ENCODE measurements at places on chromosomes 1 and 21.

GRCh38 chr1:228090613-228091081 is 8.1 kb downstream of the ARF1 start:
- DNase-seq: no peak

DNA sequence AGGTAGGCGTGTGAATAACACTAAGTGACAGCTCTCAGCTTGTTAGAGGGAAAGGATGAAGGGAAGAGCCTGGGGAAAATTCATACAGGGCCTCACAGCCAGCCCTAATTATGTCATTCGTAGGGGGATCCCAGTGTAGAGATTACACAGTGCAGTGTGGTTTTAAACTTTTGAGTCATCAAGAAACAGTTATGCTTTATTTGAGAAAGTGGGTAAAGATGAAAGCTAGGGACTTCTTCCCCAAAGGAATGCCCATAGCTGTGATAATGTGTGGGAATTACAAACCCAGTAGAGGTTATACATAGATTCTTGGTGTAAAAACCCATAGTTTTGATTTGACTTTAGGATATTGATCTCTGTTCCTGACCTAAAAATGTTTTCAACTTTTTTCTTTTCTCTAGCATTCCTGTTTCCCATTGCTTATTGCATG is 1.9 kb downstream of the TTF2 start:
- no peak for DNase-seq

DNA sequence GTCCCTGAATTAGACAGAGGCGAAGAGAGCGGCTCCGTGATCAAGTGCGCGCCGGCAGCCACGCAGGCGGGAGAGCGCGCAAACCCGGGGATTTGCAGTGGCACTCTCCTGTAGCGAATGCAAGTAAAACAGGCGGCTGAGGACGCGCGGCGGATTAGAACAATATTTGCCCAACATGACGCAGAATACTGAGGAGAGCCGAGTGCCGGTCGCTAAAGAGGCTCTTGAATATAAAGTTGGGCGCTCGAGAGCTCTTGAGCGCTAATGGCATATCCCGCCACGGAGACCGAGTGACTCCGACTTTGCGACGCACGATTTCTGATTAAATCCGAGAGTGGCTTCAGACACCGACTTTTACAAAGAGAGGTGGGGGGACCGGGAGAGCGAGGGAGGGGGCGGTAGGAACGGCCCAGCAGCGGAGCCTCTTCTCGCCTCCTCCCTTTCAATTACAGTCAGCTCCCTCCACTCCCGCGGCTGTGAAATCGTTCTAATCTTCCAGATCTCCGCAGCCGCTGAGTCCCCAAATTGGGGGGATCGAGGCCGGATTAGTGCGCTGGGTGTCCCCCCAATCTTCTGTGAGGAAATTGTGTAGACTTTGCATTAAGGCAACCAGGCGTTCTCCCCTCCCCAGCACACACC is 2.3 kb downstream of the PAX7 start:
- DNase-seq: no peak

- DNase-seq: no peak
These were observed 45.8 kb downstream of the STX6 start for GRCh38 chr1:180976732-180977357.

DNA sequence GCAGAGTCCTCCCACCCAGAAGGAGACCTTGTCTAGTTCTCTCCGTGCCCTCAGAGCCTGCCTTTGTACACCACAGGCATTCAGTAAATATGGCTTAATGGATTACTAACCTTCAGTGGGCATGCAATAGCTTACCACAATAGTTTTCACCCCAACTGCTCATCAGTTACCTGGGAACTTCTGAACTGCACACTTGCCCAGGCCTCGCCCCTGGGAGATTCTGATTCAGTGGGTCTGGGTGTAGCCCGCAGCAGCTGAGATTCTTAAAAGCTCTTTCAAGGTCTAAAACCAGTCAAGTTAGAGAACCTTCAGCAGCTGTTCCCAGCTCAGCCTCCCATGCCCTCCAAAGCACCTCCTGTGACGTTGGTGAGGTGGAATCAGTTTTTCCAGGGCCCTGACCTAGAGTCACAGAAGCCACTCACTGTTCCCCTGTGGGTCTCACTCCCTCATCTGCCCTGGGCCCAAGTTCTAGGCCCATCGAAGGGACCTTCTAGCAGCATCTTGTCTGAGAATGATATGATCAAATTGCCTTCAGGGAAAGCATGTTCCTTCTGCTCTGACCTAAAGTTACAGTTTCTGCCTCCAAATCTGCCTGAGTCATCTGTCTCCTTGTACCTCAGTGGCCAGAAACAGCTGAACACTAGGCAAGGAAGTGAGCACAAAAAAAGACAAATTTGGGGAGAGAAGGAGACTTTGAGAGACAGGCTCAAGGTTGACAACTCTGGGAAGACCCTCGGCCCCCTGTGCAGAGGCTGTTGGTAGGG is 10.8 kb downstream of the ASAP3 start:
- DNase-seq: no peak

GRCh38 chr1:63906047-63906704 is 132.4 kb downstream of the ROR1 start:
- DNase-seq: peak; percentile 41

- no peak for DNase-seq
These were observed 39.2 kb upstream of the SERBP1 start for GRCh38 chr1:67469431-67469830.

DNA sequence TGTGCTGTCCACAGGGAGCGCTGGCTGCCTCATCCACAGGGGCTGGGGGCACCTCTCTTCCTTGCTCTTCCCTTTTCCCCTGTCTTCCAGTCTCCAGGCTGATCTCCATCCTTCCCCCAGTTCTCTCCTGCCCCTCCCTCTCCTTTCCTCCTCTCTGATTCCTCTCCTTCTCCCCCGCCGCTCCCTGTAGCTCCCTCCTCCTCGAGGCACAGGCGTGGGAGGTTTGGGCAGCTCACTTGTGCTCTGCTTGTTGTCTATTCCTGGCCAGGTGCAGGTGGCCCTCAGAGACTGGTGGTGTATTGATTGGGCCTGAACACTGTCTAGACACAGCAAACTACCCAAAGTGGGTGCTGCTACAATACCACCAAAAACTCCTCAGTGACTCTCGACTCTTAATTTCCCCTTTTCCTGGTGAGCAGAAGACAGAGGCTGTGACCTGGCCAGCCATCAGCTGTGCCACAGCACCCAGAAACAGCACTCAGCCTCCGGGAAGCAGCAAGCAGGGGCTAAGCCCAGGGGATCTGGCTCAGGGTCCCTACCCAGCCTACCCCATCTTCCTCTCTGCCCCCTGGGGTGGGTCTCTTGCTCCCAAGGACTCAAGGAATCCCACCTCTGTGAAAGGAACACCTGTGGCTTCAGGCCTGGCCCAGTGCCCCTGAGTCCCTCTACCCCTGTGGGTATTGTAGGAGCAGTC is 93.3 kb downstream of the DDX20 start:
- no peak for DNase-seq

DNA sequence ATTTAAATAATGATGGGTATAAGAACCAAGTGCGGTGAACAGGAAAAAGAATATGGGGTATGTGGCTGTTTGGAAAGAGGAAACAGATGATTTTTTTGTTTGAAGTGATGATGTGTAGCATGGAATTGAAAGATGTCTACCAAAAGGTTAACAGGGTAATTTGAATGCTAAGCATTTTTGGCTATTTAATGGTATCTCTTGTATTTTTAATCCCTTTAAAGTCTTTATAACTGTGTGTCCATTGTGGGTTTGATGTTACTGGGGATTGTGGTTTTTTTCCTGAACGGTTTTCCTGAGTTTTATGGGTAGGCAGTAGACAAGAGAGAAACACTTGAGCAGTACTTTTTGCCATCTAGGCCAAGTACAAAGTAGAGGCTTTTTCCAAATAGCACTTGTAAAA is 63.2 kb downstream of the PRDM2 start:
- no peak for DNase-seq

GRCh38 chr1:225561675-225562074 is 91.2 kb downstream of the ENAH start:
- DNase-seq: no peak

DNA sequence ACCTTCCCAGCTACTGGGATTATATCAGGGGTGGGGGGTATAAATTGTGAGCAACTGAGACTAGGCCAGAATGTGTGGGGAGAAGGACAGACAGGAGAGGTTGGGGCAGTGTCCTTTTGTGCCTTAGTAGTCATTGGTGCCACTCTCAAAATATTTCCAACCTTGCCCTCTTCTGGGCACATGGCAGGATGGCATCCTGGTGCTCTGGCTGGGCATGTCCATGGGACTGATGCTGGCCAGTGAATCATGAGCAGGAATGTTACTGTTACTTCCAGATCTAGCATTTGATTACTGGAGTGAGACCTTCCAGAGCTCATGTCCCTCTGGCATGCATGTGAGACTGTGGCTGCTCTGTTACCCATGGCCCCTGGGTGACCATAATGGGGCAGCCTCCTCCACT is 151.2 kb downstream of the MATN1 start:
- DNase-seq: no peak

DNA sequence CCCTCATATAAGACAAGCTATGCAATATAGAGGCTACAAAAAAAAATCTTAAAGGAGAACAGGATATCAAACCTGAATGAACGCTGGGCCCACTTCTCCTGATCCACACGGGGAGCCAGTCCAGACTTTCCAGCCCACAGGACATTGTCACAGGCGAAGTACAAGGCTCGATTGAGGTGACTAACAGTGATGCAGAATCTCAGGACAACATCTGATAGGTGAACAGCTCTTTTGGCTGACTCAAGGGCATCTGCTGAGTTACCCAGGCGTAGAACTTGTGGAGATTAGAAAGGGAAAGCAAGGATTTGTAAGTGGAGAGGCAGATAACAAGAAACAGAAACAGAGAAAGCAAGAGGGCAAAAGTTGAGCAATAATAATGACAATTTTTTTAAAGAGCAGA is 1.8 kb downstream of the PEX11B start:
- DNase-seq: no peak

GRCh38 chr1:98660940-98661543 is 479 bp upstream of the SNX7 start:
- DNase-seq: no peak
